ENCODE measurements at places on chromosomes 3 and 15.
A peak's percentile ranks its signal among the peaks of the same experiment; 100 is the strongest.

DNA sequence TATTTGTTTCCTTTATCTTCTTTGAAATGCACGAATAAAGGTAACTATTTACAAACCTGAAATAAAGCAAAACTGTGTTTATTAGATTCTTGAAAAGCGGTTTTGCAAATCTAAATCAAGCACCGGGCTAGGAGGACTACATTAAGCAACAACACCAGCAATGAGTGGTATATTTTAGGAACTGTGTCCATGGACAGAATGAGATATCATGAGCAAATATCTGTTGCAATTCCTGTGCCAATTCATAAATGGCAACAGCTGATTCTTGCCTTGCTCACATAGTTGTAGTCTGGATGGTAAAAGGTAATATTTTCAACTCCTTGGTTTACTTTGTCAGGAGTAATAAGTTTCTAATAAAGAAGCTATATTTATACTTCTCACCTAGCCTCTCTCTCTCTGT, 403.3 kb downstream of the LPP start:
- DNase-seq: peak; percentile 74

GRCh38 chr3:101813817-101814440, 34.9 kb downstream of the NXPE3 start:
- peak; percentile 78 for DNase-seq

DNA sequence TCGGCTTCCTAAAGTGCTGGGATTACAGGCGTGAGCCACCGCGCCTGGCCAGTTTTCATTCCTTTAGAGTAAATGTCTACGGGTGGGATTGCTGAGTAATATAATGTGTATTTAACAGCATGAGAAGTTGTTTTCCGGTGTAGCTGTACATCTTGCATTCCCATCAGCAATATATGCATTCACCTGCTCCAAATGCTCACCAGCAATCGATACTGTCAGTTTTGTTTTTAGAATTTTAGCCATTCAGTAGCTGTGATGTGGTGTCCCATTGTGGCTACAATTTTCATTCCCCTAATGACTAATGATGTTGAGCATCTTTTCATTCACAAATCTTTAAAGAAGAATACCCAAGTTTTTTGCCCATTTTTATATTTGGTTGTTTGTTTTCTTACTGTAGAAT, 134.8 kb upstream of the RGMA start:
- DNase-seq: no peak

- DNase-seq: no peak
Observed at GRCh38 chr3:195893044-195893395, 15.3 kb downstream of the TNK2 start.

GRCh38 chr3:4680871-4681300, 187.7 kb downstream of the ITPR1 start:
- DNase-seq: no peak

GRCh38 chr3:179898024-179898423, 138.7 kb downstream of the PEX5L start:
- DNase-seq: peak; percentile 51

- no peak for DNase-seq
Observed at GRCh38 chr3:49132437-49133225, at the start of gene LAMB2. Gene LAMB2 (minus strand): TSS chr3:49133050. CDS start chr3:49132867, 183 bp downstream.

DNA sequence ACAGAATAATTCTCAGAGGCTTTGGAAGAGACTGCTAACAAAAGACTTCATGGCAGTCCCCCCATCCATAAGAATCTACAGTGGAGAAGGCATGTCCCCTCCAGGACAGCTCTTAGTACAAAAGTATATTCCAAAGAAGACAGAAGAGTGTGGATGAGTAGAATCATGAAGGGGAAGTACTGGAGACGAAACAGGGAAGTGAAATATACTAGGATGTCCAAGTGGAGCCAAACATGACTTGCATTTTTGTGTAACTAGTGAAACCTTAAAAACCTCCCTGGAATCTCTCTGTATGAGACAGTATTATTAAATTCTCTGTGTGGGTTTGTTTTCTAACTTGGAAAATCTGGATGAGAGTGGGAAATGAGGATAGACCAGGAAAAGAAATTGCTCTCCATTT, 312.4 kb downstream of the RSL24D1 start:
- DNase-seq: peak; percentile 34

DNA sequence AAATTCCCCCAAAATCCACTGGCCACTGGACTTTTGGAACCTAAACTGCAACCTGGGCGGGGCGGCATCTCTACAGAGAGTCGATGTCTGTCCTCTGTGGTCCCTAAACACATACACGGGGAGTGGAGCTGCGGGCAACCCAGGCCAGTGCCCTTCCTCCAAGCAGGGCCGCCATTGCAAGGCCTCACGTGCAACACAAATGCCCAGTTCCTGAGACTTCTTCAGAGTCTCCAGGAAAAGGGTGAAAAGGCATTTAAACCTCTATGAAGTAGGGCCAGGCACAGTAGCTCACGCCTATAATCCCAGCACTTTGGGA, 4.9 kb downstream of the MUC4 start:
- DNase-seq: no peak
